KBM-7 (cell line): ENCODE measurements at places on chromosomes 16 and 17.

- no peak for DNase-seq
Observed at GRCh38 chr16:87412371-87412995, 20.3 kb downstream of the MAP1LC3B start.

GRCh38 chr16:23357761-23358290 is 55.7 kb downstream of the SCNN1B start:
- no peak for DNase-seq

- DNase-seq, result no peak
Observed at GRCh38 chr17:72838068-72838467, 254.4 kb downstream of the SLC39A11 start.

GRCh38 chr17:72682605-72683004 is 409.9 kb downstream of the SLC39A11 start:
- no peak for DNase-seq

GRCh38 chr17:50039058-50039457 is 16.9 kb upstream of the ITGA3 start:
- DNase-seq, result no peak

GRCh38 chr17:213286-214105 is 32.0 kb upstream of the DOC2B start:
- no peak for DNase-seq

GRCh38 chr17:14169901-14170300 is 66.8 kb downstream of the CDRT15 start:
- no peak for DNase-seq

GRCh38 chr17:29777663-29778062 is 152.4 kb downstream of the SSH2 start:
- DNase-seq, result no peak

DNA sequence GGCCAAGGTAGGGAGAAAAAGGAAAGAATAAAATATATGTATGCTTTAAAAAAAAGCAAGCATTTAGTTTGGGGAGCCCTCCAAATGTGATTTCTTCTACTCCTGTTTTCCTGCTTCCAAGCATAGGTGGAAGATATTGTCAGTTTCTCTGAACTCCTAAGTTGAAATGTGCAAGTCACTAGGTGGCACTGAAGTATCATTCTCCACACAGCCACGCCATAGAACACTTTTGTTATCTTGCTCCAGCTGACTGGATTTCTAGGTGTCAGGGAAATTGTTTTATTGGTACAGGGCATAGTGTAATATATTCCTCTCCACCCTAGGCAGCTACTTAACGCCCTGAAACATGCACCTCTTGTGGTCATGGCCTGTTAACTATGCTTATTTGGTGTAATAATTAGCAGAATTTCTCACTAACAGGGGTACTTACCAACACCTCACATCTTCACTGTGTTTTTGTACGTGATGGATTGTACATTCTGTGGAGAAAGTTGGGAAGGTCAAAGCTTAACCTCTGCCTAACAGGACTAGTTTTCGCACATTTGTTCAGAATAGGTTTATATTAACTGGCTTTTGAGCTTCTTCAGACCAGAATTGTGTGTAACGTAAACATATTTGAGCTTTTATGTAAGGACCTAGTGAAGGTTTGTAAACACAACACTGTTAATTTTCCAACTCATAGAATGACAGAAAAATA is 69.3 kb downstream of the FTO start:
- DNase-seq, result peak; percentile 79

- peak; percentile 57 for DNase-seq
Observed at GRCh38 chr16:53509906-53510703, 7.1 kb upstream of the AKTIP start.

- peak; percentile 21 for DNase-seq
Observed at GRCh38 chr16:51818342-51818944, 667.4 kb upstream of the SALL1 start.

DNA sequence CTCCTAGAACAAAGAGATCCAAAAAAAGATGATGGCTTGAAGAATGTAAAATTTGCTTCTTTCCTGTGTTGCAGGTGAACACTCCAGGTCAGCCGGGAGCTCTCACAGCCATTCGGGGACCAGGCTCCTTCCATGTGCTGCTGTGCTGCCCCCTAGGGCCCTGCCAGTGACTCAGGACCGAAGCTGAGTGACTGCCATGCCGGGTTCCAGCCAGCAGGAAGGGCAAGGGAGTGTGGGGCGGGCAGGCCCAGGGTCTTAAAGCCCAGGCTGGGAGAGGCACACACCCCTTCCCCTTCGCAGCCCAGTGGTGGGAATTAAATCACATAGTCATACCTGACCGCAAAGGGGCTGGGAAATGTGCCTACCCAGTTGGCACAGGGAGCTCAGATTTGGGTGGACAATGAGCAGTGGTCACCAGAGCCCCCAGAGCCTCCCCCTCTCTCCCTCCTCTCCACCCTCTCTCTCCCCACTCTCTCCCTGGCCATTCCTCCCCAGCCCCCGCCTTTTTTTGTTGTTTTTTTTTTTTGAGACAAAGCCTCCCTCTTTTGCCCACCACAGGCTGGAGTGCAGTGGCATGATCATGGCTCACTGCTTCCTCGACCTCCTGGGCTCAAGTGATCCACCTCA is 11.5 kb downstream of the EPOP start:
- DNase-seq, result peak; percentile 65

DNA sequence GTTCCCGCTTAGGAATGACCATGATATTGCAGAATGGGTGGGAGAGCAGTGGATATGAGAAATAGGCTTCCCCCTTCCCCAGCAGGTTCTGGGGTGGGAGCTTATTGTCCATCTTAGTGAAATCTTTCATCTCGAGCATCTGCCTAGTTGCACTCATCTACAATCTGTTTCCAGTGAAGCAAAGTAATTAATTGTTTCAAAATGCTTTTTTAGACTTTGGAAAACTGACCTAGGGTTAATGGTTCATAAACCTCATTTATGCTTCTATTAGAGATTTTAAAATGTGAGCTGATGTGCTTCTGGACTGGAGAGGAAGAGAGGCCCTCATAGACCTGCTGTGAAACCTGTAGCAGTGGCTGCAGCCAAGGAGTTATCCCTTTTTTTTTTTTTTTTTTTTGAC is 247.7 kb upstream of the XYLT1 start:
- DNase-seq, result no peak

DNA sequence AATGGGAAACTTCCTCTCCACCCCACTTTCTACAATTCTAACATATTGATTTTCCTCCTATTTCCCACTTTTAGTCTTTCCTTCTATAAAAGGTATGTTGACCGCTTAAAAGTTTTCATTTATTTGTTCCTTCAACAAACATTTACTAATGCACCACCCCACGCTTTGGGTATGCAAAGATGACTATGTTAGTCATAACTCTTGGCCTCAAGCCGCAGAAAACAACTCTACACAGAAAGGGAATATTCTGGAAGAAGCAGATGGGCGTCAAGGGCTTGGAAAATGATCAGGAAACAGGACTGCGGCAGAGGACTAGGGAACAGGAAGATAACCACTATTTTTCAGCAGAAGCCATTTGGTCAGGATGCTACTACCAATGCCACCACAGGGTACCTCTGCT is 56.8 kb upstream of the FA2H start:
- DNase-seq, result no peak

- DNase-seq, result no peak
Observed at GRCh38 chr17:16513873-16514272, 21.9 kb upstream of the LRRC75A start.

- no peak for DNase-seq
Observed at GRCh38 chr16:31081428-31082351, 7.1 kb downstream of the PRSS53 start.

DNA sequence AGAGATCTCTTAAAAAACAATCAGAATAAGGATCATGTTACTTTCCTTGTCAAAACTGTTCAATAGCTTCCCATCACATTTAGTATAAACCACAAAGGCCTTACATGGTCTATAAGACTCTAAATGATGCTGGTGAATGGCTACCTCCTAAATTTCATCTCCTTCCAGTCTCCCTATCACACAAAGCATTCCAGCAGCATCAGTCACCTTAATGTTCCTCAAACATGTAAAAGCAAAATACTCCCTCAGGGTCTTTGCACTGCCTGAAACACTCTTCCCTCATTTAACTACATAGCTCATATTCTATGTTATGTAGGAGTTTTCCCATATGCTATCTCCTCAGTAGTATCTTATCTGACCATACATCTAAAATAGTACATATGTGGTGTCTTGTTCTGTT is 53.5 kb upstream of the INTS2 start:
- DNase-seq, result no peak

- peak; percentile 32 for DNase-seq
Observed at GRCh38 chr17:60506312-60506711, 19.7 kb downstream of the APPBP2 start.

GRCh38 chr17:1179818-1180742 is at the start of gene ABR:
ABR (minus strand) TSS chr17:1179981; CDS start chr17:1179727, 254 bp downstream.
- DNase-seq, result no peak

- DNase-seq, result no peak
Observed at GRCh38 chr17:3812771-3813170, 11.8 kb upstream of the ITGAE start.

- peak; percentile 86 for DNase-seq
Observed at GRCh38 chr17:80254396-80255251, 6.0 kb upstream of the RNF213 start.

DNA sequence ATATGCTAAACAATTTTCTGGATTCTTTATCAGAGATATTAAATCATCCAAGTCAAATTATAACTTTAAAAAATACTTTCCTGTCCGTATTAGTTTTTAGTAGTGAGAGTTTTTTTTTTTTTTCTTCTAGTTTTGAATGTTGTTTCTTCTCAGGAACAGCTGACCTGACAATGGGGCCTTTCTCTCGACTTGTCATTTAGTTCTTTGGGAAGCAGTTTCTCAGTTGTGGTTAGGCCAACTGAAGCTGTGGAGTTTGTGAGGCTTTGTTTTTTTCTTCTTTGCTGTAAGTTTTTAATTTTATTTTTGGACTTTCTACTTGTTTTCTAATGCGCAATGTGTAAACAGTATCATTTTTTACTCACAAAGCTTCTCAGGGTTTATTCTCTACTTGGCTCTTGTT is 140.8 kb downstream of the FTO start:
- DNase-seq, result no peak

GRCh38 chr16:55815320-55815719 is 17.6 kb downstream of the CES1 start:
- no peak for DNase-seq

DNA sequence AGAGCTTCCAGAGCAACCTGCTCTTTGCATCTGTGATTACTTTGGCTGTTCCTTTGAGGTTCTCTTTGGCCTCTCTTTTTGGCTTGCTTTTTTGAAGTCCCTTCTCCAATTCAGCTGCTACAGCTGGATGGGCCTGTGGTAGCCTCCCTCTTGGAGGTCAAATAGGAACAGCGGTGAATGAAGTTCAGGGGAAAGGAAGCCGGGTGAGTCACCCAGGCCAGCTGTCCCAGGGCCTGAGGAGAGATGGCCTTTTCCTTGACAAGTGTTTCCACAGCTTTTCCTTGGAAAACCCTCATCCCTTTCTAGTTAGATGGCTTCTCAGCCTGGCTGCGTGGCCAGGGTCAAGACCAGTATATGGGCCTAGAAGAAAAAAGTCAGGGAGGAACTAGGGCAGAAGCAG is 103.1 kb downstream of the STX8 start:
- DNase-seq, result no peak

DNA sequence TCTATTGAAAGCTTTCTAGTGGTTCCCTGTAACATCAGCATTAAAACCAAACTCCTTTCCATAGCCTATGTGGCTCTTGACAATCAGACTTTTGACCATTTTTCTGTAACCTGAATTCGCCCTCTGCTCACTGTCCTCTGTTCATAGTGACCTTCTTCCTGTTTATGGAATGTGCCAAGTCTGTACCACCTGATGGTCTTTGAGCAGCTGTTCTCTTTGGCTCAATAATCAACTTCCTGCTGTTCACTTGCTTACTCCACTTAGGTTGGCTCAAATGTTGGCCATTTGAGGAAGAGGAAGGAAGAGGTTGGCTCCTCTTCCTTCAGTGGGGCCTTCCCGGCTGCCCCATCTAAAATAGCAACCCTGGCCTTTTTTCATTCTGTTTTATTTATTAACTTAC is 251.5 kb downstream of the CA10 start:
- no peak for DNase-seq

DNA sequence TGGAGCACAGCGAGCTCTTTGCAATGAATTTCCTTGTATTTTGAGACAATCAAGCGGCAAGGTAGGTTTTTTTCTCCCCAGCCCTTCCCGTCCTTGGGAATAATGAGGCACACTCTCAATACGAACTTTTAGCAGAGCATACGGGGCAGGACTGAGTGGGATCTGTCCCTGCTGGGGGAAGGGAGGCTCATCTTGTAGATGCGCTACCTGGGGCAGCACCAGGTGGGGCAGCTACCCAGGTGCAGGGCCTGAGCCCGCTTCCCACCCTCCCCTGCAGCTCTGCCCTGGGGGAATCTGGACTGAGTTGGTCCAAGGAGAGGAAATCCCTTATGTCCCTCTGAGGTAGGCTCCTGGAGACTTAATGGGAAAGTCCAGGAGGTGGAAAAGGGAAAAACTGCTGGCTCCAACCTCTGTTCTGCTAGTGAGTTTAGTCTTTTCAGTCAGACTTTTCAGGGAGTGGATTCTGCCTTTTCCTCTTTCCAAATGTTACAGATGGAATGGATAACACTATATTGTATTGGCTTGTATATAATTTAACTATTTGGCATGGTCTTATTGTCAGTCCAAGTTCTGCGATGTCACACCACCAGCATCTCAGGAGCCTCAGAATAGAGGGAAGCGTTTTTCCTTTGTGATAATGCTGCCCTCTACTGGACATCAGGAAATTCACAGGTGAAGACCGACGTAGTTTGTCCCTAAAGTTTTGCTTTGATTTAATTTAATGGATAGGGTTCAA is 9.6 kb upstream of the CES1 start:
- DNase-seq, result peak; percentile 55

- no peak for DNase-seq
Observed at GRCh38 chr17:69762359-69762758, 312.7 kb upstream of the KCNJ16 start.

DNA sequence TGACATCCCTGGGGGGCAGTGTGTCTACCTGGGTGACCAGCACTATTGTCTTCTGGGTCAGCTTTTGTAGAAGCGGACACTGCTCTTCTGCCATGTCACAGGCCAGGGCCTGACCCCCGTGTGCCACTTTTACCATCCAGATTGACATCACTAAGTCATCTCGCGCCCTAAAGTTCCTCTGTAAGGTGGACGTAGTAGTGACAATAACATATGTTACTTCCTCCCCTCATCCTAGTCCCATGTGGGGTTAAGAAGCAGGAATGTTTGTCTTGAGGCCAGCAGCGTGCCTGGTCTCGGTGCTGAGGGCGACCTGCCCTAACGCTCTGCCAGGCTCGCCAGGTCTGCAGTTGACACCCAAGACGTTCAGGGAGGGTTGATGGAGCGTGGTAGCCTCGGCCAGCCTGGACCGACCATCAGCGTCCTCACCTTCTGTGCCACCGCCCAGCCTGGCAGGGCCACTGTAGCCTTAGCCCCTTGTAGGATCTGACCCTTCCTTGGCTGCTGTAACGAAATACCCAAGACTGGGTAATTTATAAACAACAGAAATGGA is 20.7 kb downstream of the GAA start:
- DNase-seq, result no peak

DNA sequence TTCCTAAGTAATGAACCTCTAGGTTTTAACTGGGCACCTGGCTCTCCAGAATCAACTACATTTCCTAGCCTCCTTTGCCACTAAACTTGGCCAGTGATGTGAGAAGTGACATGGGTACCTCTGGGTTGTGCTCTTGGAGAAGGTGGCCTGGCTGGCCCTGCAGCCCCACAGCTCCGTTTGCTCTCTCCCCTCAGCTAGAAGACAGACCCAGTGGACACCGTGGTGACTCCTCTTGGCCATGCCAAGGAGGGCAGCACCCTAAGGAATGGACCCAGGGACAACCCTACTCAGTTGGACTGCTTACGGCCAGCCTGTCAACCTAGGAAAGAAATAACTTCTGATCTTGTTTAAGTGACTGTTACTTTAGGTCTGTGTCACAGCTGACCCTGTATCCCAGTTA is 151.4 kb downstream of the TMEM132E start:
- no peak for DNase-seq

- DNase-seq, result no peak
Observed at GRCh38 chr16:57462978-57463362, 491 bp downstream of the POLR2C start.
